ENCODE measurements at places on chromosomes 7 and 10.
A peak's percentile ranks its signal among the peaks of the same experiment; 100 is the strongest.

DNA sequence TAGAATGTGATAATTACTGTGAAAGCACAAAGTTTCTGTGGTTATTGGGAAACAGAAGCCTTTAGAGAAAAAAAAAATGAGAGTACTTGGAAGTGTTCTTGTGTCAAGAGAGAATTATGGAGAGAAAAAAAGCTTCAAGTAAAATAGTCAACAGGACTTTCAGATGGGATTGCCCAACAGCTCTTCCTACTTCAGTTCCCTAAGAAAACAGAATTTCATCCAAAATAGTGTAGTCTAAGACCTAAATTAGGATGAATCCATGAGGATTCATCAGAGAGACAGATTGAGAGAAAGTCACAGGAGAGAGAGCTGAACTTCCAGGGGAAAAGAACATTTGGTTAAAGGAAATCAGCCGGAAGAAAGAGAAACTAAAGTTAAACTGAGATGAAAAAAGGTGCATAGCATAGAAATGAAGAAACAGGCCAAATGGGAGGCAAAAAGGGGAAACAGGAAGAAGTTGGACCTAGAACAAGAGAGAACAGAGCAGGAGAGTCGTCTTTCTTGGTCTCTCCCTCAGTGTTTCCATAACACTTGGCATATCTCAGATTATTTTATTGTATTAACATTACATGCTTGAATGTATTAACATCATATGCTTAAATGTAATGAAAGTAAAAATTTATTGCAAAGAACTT lies 2.5 kb downstream of the SCIN start:
- no peak for DNase-seq

DNA sequence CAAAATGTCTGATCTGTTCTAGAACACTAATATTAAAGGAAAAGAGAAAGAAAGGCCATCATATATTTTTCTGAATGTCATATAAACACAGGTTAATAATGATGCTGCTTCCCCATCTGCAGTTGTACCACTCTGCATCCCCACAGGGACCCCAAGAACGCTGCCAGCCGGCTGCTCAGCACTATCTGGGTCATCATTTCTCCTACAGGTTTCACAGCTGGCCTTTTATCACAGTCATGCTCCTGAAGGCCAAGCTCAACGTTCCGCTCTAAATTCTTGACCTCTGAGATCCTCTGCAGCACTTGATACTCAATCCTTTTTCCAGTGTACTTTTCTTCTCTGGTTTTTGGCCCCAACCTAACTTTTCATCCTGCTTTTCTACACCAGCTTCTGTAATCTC lies 4.8 kb downstream of the IDI1 start:
- no peak for DNase-seq

DNA sequence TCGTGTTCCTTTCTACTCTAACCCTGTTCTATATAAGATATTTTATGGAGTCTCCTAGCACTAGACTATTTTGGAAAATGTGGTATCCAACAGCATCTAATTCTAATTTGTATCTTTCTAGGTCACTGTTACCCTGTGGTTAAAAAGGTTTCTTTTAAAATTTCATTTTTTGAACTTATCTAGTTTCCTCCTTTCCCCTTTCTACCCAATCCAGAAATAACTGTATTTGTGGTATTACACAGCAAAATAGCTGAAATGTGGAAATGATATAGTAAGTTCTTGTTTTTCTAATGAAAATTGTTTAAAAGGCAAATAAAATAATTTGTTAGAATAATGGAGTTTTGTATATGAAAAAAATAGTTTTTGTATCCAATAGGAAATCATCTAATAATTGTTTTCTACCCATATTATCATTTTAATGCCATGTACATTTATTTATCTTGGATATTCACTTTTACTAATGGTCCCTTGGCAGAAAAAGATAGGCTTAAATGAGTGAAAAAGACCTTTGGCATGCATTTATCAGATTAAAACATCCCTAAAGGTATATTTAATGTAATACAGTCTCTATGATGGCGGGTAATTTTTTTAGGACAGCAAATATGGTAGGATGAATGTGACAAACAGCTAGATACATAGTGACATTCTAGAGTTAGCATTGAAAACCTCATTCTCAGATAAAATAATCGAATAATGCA lies 175.5 kb upstream of the PLXDC2 start:
- DNase-seq, result peak; percentile 2

- no peak for DNase-seq
These were observed 17.3 kb downstream of the OPALIN start for GRCh38 chr10:96341219-96342182.

DNA sequence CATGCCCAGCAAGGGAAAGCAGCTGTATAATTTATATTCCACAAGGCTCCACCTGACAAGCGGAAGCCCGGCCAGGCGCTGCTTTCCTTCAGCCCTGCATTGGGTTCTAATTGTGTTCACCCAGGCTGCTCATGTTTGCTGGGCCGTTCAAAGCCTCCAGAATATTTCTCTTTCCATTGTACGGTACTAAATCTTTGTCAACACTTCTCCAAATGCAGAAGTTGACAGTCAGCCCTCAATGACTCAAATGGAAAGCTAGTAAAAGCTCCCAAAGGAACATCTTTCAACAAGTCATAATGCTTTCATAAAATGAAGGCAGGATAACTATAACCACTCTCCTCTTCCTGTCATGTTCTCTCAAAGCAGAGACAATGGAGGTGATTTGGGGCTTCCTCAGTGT lies 17.8 kb upstream of the CPXM2 start:
- no peak for DNase-seq

GRCh38 chr7:25735674-25736242 lies 416.2 kb upstream of the NFE2L3 start:
- DNase-seq, result no peak

DNA sequence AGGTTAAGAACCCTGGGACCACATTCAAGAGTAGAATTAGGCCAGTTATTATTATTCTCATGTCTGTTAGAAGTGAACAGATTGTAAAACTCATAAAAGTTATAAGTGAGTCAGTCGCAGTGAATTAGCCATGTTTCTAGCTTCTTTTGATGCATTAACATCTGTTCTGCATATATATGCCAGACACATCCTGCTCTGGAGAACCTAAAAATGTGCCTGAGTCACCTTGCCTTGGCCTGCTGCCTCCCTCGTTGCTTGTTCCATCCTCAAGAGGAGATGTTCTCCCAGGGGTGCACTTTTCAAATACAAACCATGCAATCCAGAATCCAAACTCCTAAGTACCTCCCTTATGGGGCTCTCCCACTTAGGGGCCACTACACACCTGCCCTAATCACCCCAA lies 14.8 kb downstream of the TSPAN12 start:
- no peak for DNase-seq

- no peak for DNase-seq
These were observed 582.1 kb upstream of the DPP6 start for GRCh38 chr7:153470004-153470671.

DNA sequence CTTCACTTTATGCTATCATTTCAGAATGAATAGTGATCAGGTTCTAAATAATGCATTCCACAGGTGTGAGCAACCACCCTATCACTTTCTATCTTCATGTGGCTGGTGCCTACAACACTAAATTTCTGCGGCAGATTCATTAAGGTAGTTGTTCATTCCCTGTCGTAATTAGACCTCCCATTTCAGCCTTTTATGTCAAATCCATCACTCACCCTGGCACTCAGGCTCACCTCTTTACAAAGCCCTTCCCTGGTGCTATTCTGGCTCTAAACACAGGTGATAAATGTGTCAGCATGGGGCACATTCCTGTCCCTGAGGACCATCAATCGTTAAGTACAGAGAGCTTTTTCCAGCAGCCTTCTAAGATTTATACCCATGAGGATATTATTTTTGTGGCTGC lies 300.0 kb upstream of the C7orf33 start:
- no peak for DNase-seq

GRCh38 chr10:18650404-18650997 lies 886 bp downstream of the NSUN6 start:
- DNase-seq, result no peak

DNA sequence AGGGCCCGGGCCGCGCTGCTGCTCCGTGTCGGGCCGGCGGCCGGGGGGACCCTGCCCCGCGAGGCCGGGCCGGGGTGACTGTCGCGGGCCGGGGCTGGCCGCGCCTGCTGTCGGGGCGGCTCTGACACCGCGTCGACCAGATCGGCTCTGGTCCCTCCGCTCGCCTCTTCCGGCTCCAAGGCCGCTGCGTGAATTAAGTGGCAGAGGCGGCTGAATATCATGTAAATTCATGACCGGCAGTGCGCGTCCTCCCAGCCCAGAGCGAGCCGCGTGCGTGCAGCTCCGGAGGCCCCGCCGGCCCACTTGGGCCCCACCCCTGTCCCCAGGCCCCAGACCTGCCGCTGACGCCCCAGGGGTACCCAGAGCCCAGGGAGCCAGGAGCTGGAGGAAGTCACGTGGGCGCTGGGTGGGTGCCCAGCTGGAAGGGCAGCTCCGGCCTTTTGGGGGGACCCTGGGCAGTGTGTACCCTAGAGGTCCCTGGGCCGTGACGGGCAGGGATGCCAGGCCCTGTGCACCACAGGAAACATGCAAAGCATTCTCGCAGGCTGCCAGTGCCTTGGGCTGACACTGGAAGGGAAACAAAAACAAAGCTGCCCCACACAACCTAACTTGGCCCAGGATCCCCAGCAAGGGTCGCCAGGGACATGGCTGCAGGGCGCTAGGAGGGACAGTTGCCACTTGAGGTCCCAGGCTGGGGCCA lies 584.0 kb upstream of the MKI67 start:
- no peak for DNase-seq

DNA sequence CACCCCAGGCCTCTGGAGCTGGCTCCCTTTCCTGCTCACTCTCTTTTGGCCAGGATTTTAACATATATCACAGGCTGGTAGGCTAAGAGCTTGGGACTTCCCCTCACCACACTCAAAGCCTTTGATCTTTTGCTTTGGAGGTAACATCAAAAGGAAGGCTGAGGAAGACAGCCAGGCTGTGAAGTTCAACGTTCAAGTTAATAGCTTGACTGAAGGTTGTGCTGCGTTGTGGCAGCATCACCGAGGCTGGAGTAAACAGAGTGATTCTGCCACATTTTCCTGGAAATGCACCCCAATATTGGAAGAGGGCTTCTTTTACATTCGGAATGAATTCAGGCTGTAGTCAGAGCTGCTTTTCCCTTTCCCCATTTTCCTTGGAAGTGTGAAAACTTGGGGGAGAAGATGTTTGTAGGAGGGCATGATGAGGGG lies 57.3 kb downstream of the TCF7L2 start:
- no peak for DNase-seq

DNA sequence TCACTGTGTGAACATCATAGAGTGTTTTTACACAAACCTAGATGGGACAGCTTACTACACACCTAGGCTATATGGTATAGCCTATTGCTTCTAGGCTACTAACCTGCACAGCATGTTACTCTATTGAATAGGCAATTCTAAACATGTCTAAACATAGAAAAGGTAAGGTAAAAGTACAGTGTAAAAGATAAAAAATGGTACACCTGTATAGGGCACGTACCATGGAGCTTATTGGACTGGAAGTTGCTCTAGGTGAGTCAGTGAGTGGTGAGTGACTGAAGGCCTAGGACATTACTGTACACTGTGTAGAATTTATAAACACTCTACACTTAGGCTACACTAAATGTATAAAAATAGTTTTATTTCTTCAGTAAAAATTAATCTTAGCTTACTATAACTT lies 182.0 kb upstream of the THSD7A start:
- DNase-seq, result no peak

DNA sequence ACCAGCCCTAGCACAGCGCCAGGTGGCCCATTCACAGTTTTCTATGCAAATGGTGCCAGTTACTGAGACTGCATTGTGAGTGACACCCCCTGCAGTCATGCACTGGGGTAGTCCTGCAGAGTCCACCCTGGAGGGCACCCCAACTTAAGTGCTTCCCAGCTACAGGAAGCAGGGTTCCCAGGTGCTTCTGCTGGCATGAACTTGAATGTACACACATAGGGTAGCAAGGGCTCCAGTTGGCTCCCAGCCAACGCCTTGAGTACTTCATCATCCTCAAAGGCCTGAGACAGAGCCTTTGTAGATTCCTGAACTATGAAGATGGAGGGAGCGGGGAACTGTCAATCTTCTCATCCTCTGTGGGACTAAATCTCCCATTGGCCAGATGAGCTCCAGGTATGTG lies 11.5 kb upstream of the NPFFR1 start:
- DNase-seq, result no peak

- DNase-seq, result no peak
These were observed 8.8 kb downstream of the PARP12 start for GRCh38 chr7:140053812-140054539.

- no peak for DNase-seq
These were observed 4.4 kb upstream of the SEPHS1 start for GRCh38 chr10:13352519-13352918.

- no peak for DNase-seq
These were observed 36.2 kb upstream of the FAM133B start for GRCh38 chr7:92626281-92626809.

DNA sequence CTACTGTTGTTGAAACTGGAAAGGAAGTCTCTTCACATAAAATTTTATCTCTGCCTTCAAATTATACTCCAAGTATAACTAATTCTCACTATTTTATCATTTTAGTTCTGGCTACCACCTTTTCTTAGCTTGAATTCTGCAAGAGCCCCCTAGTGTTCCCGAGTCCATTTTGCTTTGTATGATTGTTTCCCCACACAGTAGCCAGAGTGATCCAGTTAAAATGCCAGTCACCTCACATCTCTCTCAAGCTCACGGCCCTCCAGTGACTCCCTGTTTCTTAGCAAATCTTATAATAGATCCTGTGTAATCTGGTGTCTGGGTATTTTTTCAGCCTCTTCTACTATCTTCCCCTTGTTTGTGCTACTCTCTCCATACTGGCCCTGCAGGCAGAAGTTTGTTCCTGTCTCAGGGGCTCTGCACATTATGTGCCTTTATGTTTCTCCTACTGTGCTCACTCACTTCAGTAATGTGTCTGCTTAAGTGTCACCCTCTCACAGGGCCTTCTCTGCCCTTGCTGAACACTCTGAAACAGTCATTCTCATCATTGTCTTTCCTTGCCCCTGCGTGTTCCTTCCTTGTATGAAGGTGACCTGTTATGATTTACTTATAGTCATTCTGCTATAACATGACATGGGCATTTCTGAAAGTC lies 8.9 kb downstream of the WAC start:
- peak; percentile 12 for DNase-seq

- DNase-seq, result no peak
These were observed 30.2 kb downstream of the CALD1 start for GRCh38 chr7:134809616-134810015.

GRCh38 chr7:148882192-148882591 lies 1.9 kb downstream of the EZH2 start:
- no peak for DNase-seq

- no peak for DNase-seq
These were observed 8.1 kb downstream of the PGAM2 start for GRCh38 chr7:44057181-44057848.

All from SK-N-SH (cell line).